Activated CD8-positive, alpha-beta memory T cell treated with anti-CD3 and anti-CD28 coated beads, Interleukin-2, amount 10 ng/mL, durations not matched to agents 7 days and 5 days (primary cell): ENCODE measurements at places on chromosomes 6 and 20. TPM values are rescaled to one million over a fixed set of nuclear protein-coding genes. Genes with fewer than 3 reads are reported as not detected.

CTCFL gene
- total RNA-seq, result not detected

KIF3B gene
- 19.9 TPM for total RNA-seq

CCN5 gene
- total RNA-seq, result not detected

ACSS1 gene
- total RNA-seq, result 44.4 TPM

REM1 gene
- total RNA-seq, result not detected

HRH3 gene
- total RNA-seq, result not detected

ERMARD gene
- 36.7 TPM for total RNA-seq

UNC93A gene
- total RNA-seq, result not detected

ADGRB3 gene
- total RNA-seq, result not detected

GRCh38 chr6:41228616-41229015 is 467 bp downstream of the TREML4 start:
- DNase-seq, result no peak

DNA sequence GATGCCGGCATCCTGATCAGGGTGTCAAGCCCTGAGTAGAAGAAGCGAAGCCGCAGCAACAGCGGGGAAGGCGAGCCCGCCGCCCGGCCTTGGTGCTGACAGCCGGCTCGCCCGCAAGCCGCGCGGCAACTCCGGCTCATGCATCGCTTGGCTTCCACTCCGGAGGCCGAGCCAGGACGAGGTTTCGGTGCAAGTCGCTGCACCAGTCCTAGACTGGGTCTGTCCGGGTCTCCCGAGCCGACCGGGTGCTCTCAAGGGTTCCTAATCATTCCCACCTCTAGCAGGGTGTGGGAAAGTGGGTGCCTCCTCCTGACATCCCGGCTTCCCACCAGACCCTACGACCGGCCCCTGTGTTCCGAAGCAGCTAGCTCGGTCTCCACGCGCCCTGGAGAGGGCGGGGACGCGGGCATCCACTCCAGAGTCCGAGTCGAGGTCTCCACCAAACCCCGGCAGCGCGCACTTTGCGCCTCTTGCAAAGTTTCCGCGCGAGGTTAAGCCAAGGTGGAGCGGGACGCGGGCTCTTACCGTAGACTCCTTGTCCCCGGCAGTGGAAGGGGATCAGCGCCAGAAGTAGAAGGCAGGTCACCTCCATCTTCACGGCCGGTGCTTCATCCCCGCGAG is 1.4 kb downstream of the MDGA1 start:
- peak; percentile 60 for DNase-seq

DNA sequence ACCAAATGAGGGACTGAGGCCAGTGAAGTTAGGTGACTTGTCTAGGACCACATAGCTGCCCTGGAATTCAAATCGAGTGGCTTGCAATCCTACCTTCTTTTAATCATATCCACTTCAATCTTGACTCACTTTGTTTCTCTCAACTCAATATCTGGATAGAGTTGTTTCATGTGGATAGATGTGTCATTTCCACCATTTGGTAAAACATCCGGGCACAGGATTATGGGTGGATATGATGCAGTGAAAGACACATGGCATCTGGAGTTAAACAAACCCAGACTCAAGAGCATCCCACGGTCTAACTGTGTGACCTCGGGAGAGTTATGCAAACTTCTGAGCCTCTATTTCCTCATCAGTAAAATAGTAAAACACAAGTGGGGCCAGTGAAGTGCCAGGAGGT is 103.6 kb upstream of the CNKSR3 start:
- no peak for DNase-seq

- no peak for DNase-seq
Observed at GRCh38 chr6:154930451-154930851, 64.7 kb upstream of the TIAM2 start.

GRCh38 chr6:44022671-44023352 is 104.4 kb downstream of the MRPL14 start:
- no peak for DNase-seq

DNA sequence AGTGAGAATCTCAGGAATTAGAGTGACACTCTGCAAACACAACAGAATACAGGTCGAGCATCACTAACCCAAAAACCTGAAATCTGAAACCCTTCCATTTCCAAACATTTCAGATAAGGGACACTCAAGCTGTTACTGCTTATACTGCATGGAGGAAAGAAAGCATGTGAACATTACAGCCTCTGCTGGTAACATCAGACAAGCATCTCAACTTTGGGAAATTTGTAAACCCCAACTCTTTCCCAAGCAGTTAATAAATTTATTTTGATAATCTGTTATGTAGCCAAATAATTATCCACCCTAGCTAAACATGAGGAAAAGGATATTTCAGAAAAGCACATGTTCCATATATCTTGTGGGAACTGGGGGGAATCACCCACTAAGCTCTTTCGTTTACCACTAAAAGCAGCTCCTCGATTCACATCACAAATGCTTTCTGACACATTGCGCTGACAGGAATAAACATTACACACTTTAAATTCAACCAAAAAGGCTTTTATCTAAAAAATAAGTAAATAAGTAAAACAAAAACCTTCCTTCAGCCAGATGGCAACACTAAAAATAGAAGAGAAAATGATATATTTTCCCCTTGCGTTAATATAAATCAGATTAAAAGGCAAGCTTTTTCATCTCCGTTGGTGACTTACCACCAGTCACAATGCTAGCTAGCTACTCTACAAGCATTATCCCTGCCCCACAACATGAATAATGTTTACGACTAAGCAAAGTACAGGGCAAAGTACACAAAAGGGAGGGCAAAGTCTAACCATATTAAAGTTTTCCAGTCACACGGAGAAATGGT is 120.8 kb downstream of the MAP7 start:
- no peak for DNase-seq

GRCh38 chr6:170262489-170263088 is 28.3 kb downstream of the DLL1 start:
- no peak for DNase-seq

- no peak for DNase-seq
Observed at GRCh38 chr6:80211286-80211685, 104.8 kb downstream of the BCKDHB start.

DNA sequence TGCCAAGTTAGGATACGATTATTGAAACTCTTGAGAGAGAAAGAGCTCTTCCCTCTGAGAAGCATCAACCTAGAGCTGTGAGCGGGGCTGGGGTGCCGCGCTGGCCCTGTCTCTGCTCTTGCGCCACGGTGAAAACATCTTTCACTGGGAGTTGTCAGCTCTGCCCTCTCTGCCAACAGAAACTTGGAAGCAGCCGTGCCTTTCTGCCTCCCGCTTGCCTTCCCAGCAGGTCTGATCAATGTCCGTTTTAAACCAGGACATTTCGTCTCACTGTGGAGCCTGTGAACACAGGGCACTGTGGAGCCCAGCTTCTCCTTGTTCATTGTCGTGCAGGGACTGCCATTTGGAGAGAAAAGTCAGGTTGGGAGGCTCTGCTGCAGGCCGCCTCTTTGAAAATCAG is 249.2 kb upstream of the PMEPA1 start:
- no peak for DNase-seq

- DNase-seq, result no peak
Observed at GRCh38 chr6:44489910-44490604, 102.6 kb downstream of the CDC5L start.

DNA sequence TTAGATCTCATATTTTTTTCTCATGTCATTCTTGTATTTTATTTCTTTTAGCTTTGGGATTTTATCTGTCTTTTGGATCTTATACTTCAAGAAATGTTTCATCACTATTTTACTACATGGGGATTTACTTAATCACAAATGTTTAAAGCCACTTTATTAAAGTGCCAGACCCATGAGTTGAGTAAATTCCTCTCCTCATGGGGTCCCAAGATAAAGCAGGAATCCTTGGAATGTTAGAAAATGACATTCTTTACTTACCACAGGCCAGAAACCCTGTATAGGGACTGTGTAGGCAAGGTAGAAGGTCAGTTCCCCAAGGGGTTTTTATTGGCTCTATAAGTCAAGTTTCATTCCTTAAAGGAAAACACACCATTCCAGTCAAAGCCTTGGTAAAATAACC is 28.4 kb upstream of the OR2J2 start:
- no peak for DNase-seq

- peak; percentile 36 for DNase-seq
Observed at GRCh38 chr20:60240415-60240814, 282.2 kb downstream of the CDH26 start.

GRCh38 chr20:57162362-57162652 is 104.1 kb downstream of the BMP7 start:
- no peak for DNase-seq
